ENCODE measurements at places on chromosomes 13 and 19. TPM values are rescaled to one million over a fixed set of nuclear protein-coding genes. Genes with fewer than 3 reads are reported as not detected.

SLC25A41 gene
- polyA plus RNA-seq = 0.72 TPM

HIF3A gene
- 38.8 TPM for polyA plus RNA-seq

MUC16 gene
- polyA plus RNA-seq = 0.72 TPM

RNU6-9 gene
- not detected for polyA plus RNA-seq

CD177 gene
- 10.0 TPM for polyA plus RNA-seq

AXL gene
- 62.4 TPM for polyA plus RNA-seq

ATXN8OS gene
- polyA plus RNA-seq = not detected

All from H1 (cell line).